AG20443 (cell line): ENCODE measurements at places on chromosomes 5 and 9.

DNA sequence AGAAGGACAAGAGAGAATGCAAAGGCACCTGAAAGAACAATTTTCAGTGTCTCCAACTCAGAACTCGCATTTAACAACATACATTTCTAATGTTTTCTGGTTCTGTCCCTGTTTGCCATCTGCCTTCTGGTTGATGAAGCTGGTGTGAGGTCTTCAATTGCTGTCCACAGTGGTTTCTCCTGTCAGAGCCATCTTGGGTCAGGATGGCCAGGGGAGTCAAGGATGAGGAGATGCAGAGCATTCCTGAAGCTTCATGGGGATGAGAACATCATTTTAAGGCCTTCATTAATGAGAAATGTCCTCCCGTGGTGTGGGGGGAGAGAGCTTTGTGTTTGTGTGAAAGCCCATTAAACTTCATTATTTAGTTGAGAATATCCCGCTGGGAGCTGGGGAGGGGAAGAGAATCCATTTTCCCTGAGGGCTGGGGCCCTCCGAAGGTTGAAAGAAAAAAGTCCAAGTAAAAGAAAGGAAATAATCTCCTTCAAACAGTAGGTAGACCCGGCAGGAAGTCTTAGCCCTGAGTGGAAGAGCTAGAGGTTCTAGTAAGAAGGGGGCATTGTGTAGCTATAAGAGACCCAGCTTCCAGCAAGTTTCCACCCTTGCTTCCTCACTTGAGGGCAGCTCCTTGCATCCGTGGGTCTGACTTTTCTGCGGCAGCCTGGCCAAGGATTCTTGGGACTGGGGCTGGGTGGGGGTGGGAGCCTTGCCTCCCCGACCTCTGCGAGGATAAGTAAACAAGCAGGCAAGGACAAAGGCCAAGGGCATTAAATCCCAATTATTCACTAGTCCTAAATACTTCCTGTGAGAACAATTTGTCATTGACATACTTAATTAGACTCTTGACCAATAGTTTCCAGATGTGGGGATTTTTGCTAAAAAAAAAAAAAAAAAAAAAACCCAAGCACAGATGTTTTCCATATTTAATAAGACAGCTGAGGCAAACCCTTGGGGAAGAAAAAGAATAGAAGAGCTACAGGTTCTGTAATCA lies 119.2 kb downstream of the MSX2 start:
- no peak for DNase-seq

- no peak for DNase-seq
Measured at GRCh38 chr5:116564312-116564711, 10.3 kb downstream of the SEMA6A start.

- no peak for DNase-seq
Measured at GRCh38 chr9:134688661-134689320, 47.2 kb downstream of the COL5A1 start.

GRCh38 chr5:151707567-151707966 lies 20.9 kb upstream of the SPARC start:
- no peak for DNase-seq

DNA sequence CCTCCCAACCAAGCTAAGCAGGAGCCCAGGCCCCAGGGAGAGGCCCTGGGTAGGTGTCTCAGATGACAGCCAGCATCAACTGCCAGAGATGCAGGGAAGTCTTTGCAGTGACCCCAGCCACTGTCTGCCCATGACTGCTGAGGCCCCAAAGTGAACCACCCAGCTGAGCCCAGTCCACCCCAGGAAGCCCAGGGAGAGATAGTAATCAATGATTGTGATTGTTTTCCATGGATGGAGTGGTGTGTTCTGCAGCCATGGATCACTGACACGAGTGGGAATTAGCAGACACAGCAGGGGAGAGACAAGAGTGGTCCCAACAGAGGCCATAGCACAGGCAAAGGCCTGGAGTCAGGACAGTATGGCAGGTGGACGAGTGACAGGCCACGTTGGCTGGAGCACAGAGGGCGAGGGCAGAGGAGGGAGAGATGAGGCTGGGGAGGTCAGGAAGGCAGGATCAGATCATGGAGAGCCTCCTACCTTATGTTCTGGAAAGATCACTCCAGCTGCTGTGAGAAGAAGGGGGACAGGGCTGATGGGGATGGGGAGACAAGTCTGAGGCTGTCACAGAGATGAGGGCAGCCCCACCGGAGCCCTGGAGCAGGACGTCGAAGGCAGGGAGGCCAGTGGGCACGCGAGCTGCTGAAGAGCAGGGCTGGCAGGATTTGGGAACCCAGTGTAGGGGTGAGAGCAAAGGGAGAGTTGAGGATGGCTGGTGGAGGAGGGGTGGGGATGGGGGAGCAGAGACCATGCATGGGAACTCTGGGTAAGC lies 14.5 kb downstream of the ABO start:
- no peak for DNase-seq

DNA sequence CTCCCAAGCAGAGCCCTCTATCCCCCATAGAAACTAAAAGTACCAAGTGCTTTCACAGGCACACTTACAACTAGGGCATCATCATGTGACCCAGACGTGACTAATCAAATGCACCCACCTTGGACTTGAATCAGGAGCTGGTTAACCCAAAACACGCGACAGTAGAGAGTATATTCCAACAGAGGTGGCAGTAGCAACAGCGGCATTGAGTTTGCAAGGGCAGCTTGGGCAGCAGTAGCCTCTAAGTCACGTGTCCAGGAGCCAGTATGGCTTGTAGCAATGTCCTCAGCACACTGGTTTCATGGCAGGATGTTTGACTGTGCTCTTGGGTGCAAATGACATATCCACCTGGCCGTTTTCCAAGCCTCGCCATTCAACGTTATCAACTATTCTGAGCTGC lies 73.4 kb upstream of the DNAH5 start:
- no peak for DNase-seq

DNA sequence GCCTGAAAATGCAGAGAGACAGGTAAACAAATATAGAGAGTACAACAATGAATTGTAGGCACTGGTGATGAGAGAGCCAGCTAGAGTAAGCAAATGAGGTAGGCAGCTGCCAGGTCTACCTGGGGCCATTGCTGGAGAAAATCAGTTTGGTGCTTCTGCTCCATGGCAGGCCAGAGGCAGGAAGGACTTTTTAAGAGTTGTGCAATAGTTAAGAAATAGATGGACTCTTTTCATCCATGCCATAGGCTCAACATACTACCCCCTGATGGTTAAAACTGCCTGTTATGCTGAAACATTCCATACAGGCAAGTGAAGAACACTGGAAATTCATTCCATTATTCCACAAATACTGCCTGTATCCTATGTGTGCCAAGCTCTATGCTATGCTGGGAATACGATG lies 86.5 kb upstream of the CCDC112 start:
- no peak for DNase-seq

GRCh38 chr5:150263801-150264621 lies 25.6 kb downstream of the CAMK2A start:
- peak; percentile 88 for DNase-seq

GRCh38 chr9:97958812-97959511 lies 21.0 kb upstream of the HEMGN start:
- DNase-seq: peak; percentile 37

- no peak for DNase-seq
Measured at GRCh38 chr5:141511771-141512325, 23.0 kb downstream of the PCDHGC5 start.

GRCh38 chr9:7298123-7298522 lies 501.5 kb downstream of the DMAC1 start:
- DNase-seq: no peak

- peak; percentile 83 for DNase-seq
Measured at GRCh38 chr5:136058039-136058971, 29.5 kb downstream of the TGFBI start.

- no peak for DNase-seq
Measured at GRCh38 chr5:176646049-176646706, 1.1 kb upstream of the TSPAN17 start.

DNA sequence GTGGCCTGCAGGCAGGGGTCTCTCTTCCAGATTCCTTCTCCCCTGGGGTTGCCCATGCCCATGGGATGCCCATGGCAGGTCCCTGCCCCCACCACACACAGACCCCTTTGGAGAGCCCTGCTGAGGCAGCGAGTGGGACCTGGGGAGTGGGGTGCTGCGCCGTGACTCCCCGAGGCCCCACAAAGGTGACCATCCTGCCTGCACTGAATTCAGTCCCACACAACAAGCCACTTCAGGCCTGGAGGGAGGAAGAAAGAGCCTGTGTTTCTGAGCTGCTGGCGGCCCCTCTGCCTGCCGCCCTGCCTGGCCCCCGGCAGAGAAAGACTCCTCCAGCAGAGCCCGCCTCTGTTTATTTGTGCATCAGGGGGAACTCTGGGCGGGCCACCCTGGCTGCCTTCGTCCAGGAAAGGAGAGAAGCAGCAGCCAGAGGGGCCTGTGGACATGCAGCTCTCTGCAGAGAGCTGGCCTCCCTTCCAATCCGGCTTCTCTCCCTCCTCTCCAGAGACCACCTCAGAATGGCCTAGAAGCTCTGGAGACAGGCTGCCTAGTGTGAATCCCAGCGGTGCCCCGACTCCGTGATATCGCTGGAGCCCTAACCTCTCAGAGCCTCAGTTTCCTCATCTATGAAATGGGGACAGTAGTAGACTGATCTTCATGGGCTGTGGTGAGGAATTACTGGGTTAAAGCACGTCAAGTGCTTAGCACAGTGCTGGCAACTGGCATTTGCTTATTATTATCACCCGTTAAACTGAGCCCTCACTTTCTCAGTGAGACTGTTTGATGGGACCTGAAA lies 72.9 kb downstream of the COL27A1 start:
- DNase-seq: no peak
